Activated CD4-positive, alpha-beta T cell treated with anti-CD3 and anti-CD28 coated beads for 48 hours (primary cell): ENCODE measurements at places on chromosomes 6 and 20.

DNA sequence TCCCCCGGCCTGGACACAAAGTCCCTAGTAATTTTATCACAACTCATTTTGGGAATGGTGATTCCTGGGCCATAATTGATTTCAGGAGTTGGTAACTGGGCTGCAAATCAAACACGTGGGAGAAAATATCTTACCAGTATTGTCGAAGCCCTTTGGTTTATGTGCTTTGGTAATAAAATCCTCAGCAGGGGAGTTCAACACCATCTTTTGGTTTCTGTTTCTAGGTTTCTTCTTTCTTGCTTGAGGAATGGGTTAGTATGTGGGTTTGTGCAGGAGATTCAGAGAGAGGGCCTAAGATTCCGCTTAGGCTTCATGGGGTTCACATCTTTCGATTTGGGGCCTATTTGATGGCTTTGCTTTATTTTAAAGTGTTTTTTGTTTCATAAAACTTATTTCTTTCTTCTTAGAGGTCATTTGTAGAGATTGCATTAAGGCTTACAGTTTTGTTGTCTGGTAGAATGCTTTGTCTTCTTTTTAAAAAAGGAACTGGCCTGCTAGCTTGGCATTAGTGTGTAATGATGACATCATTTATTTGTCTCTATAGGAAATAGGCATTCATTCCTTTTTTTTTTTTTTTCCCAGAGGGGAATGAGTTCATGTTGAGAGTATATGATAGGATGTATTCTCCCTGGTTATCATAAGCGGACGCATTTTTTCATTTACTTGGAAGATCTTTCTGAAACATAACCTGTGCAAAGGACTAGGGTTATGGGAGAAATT, 45.8 kb downstream of the CYP24A1 start:
- no peak for DNase-seq

DNA sequence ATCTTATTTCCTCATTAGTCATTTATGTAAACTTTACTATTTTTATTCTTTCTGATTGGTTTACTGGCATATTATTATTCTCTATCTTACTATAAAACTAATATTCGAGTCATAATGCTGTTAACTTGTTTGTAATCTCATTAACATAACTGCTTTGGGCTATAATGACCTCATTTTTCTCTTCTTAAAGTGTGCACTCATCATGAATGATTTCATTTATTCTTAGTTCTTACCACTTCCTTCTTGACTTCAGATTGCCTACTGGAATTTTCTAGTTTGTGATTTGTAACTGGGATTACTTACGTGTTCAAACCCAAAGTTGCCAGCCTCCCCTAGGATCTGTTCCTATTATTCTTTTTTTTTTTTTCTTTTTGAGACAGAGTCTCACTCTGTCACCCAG, 91.8 kb upstream of the TNFAIP3 start:
- no peak for DNase-seq

DNA sequence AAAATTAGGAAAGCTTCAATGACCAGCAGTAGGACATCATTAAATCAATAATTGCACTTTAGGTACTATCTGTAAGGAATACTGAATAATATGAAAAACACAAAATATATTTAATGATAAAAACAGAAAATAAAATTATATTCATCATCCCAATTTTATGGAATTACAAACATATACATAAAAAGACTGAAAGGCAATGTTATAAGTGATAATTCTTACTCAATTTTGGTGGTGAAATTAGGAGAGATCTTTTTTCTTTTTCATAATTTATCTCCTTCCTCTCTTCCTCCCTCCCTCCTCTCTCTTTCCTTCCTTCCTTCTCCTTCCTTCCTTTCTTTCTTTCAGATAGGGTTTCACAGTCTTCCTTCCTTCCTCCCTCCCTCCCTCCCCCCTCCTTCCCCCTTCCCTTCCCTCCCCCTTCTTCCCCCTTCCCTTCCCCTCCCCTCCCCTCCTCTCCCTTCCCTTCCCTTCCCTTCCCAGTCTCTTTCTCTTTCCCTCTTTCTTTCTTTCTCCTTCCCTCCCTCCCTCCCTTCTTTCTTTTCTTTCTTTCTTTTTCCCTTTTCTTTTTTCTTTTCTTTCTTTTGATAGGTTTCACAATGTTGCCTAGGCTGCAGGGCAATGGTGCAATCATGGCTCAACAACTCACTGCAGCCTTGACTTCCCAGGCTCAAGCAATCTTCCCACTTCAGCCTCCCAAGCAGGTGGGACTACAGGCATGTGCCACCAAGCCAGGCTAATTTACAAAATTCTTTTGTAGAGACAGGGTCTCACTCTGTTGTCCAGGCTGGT, 36.8 kb downstream of the RSPH3 start:
- no peak for DNase-seq

- no peak for DNase-seq
Observed at GRCh38 chr6:1479095-1479494, 89.7 kb downstream of the FOXF2 start.

DNA sequence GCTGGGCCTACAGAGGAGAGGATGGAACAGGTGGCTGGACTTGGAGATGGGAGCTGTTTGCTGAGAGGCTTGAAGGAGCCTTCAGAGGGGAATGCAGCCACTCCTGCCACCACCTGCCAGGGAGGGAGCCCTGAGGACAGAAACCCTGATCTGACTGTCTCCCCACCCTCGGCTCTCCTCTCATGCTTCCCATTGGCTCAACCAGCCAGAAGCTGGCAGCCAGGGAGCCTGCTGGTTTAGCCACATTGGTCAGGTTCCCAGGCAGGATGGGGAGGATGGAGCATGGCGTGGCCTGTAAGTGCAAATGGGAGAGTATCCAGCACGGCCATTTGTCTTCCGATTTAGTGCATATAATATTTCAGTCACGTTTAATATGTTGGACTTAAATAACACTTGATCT, 12.8 kb downstream of the TREM1 start:
- no peak for DNase-seq

- DNase-seq = no peak
Observed at GRCh38 chr6:38020593-38020992, 201.1 kb downstream of the ZFAND3 start.

DNA sequence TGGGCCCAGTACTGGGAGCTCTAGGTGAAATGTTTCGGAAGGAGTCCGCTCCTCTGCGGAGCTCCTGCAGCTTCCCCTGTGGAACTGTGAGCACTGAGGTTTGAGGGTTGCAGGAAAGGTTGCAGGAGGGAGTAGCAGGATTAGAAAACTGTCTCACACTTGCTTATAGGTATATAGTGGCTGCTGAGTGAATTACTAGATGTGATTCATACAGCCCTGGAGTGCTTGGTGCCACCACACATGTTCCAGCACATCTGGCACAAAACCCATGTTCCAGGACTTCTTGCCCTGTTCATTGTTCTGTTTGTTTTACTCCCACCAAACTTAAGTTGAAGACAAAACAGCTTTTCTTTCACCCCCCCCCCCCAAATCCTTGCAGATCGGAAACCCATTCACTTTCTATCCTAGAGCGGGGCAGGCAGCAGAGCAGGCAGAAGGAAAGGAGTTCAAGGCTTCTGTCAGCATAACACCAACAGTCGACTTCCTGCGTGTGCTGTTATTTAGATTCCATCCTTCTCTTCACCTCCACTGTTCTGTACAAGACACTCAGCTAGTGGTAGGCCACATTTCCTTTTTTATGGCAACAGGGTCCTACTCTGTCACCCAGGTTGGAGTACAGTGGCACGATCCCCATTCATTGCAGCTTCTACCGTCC, 669 bp upstream of the PEX6 start:
- no peak for DNase-seq

- no peak for DNase-seq
Observed at GRCh38 chr6:80336911-80337310, 230.4 kb downstream of the BCKDHB start.

DNA sequence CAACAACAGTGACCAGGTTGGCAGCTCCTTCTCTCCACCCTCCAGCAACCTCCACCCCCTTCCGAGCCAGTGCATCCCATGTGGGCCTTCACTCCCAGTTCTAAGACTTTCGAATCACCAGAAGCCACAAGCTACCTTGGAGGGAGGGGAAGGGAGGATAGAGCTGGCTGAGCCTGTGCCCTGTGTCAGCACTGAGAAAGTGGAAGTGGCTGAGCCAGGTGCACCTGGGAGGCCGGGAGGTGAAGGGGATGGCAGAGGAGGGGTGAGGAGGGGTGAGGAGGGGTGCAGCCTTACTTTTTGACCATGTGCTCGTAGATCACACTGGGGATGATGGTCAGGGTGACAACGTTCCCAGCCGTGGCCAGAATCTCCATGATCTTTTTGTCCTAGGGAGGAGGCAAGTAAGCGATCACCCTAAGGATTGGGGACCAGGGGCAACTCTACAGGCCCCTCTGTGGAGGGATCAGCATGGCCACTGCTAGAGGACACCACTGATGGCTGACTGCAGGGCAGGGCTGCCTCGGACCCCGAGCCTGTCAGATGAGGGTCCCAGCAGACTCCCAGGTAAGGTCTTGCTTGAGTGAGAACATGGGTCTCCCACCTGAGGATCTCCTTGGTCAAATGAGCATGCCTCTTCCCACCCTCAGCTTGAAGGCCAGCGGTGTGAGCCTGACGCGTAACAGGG, 18.3 kb downstream of the SDCBP2 start:
- DNase-seq = no peak

GRCh38 chr20:47468290-47469050, 33.2 kb upstream of the NCOA3 start:
- DNase-seq = no peak

- DNase-seq = no peak
Observed at GRCh38 chr6:18444111-18444510, 57.0 kb downstream of the RNF144B start.

GRCh38 chr6:20253021-20253420, 40.8 kb upstream of the MBOAT1 start:
- no peak for DNase-seq

DNA sequence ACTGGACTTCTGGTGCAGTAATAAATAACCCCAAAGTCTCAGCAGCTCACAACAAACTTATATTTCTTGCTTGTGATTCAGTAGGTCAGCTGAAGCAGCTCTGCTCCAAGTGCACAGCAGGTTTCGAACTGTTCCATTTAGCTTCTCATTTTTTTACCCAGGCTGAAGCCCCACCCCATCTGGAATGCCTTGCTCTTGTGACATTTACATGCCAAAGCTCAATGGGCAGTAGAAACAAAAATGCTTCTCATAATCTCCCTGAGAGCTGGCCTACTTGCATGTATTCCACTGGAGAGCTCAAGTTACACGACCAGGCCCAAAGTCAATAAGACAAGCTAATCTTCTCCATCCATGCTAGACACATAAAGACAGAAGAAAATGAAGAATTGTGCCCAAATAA, 165.2 kb downstream of the HAO1 start:
- no peak for DNase-seq

DNA sequence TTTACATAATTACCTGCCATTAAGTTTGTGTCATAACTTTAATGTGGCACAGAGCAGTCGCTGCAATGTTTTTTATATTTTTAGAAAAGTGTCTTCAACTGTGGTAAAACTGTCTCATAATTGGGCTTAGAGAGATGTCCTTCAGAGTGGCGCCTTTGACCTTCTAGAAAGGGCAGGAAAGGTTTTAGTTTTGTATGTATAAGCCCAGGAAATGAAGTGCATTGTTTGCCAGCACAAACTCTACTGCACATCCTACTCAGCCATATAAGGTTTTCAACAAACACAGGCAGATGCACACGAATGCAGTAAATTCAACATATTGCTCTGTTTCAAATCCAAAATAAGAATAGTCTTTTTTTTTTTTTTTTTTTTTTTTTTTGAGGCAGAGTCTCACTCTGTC, 201.4 kb downstream of the ALDH8A1 start:
- DNase-seq = no peak

DNA sequence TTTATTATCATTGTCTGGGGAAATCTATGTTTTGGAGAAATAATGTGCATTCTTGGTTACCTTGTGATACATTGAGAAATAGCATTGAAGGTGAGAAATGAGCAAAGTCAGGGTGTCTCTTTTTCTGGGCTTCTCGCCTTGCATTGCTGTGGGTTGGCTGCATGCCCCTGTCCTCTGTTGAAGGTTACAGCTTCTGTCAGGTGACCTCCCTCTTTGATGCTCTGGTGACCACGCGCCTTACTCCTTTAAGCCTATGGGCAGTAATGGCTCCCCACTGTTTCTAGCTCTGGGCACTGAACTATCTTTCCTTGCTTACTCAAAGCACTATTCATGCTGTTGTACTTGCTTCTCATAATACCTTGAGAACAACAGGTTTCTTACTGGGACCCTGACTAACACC, 14.6 kb downstream of the ADGRB3 start:
- DNase-seq = no peak

DNA sequence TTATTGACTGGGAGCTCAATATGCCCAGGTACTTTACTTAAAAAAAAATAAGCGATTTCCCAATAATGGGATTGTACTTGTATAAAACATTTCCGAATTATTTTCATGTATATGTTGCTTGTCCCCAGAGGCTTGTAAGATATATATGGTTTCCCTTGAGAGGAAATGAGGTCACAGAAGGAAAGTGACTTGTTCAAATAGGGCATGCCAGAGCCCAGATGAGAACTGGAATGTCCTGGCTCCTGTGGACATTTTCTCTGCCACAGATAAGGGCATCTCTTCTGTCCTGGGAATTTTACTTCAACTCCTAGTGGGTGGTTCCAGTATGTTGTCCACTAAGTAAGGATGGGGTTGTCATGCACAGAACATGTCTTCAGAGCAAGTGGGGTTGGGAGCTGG, 63.0 kb downstream of the LYRM2 start:
- no peak for DNase-seq

GRCh38 chr20:57434390-57434700, 43.1 kb downstream of the RBM38 start:
- no peak for DNase-seq

GRCh38 chr6:52536424-52536916, 40.4 kb downstream of the TRAM2 start:
- DNase-seq = no peak

DNA sequence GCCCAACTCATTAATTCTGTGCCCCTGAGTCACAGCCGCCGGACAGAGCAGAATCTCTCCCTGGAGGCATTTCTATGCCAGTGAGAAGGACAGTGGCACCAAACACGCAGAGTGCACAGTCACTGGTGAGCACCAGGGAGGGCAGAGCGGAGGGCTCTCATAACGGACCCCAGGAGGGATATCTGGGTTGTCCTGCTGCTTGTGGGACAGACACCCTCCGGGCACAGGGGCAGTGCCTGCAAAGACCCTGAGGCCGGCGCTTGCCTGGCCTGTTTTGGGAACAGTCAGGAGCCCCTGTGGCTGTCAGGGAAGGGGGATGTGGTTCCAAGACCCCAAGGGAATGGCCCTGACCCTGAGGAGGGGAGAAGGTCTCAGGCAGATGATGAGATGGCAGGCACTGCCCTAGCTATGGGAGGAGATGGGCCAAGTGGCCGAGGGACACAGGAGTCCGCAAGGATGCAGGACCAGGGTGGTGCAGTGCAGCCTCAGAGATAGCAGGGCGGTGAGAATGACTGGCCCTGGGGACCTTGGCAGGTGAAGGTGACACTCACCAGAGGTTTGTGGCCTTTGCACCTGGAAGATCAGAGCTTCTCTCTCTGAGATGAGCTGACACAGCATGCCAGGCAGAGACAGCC, 270.8 kb downstream of the SMOC2 start:
- DNase-seq = no peak

DNA sequence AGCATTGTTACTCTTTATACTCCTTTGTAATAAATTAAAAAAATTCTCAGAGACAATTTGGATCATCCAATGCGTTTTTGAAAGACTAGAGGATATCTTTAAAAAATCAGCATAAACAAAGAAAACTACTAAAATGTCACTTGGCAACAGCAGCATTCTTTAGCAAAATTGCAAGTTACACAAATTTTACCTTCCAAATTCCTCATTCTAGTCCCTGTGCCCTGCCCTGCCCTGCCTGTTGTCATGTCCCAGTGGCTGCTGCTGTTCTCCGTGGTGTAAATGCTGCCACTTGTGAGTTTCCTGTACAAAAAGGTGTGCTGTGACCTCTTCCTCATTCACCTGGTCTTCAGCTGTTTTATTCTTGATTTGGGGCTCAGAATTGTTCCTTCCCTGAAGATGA, 83.2 kb downstream of the CDC5L start:
- DNase-seq = no peak

GRCh38 chr20:3727401-3728021, 5.0 kb upstream of the HSPA12B start:
- DNase-seq = no peak
